Large intestine (tissue), 12 donors: ENCODE measurements at places on chromosomes 1 and 21.

DNA sequence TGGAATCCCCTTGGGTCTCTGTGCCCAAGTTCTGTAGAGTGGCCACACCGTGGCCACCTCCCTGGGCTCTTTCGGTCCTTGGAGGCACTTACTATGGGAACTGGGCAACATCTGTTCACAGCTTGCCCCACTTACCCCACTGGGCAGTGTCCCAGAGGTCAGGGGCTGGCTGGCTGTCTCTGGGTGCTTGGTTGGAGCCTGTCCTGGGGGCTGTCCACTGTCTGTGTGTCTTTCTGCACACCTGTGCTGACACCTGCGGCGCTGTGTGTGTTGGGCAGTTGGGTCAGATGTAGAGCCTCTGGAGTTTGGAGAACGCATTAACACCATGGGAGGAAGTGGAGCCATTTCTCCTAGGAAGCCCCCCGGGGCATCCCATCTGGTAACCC, 1.3 kb upstream of the TMEM54 start:
- DNase-seq = no peak

GRCh38 chr1:65265651-65266351, 43.5 kb upstream of the DNAJC6 start:
- DNase-seq = peak; percentile 11

DNA sequence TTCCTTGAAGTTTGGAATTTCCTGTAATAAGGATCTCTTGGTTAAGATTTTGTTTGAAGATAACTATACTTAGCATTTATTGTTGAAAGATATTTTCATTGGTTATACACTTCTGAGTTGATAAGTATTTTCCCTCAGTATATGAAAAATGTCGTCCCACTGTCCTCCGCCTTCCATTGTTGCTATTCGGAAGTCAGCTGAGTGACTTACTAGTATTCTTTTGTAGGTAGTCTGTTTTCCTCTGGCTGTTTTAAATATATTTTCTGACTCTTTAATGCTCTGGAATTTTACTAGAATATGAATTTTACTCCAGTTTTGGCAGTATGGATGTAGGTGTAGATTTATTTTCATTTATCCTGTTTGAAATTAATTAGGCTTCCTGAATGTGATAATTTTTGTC, 498.7 kb upstream of the NFIA start:
- no peak for DNase-seq

GRCh38 chr21:45558044-45558721, 15.9 kb upstream of the SLC19A1 start:
- no peak for DNase-seq

- no peak for DNase-seq
These were observed 56.9 kb downstream of the STUM start for GRCh38 chr1:226605318-226605950.

DNA sequence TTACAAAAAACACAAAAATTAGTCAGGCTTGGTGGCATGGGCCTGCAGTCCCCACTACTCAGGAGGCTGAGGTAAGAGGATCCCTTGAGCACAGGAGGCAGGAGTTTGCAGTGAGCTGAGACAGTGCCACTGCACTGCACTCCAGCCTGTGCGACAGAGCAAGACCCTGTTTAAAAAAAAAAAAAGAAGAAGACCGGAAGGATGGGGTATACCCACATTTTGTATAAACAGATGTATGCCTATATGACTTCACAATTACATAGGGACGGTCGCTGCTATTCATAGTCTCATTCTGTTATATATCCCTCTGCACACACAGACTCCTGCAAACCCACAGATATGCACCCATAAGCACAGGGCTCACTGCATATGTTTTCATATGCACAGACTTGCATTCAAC, 12.7 kb downstream of the LCK start:
- DNase-seq = no peak

DNA sequence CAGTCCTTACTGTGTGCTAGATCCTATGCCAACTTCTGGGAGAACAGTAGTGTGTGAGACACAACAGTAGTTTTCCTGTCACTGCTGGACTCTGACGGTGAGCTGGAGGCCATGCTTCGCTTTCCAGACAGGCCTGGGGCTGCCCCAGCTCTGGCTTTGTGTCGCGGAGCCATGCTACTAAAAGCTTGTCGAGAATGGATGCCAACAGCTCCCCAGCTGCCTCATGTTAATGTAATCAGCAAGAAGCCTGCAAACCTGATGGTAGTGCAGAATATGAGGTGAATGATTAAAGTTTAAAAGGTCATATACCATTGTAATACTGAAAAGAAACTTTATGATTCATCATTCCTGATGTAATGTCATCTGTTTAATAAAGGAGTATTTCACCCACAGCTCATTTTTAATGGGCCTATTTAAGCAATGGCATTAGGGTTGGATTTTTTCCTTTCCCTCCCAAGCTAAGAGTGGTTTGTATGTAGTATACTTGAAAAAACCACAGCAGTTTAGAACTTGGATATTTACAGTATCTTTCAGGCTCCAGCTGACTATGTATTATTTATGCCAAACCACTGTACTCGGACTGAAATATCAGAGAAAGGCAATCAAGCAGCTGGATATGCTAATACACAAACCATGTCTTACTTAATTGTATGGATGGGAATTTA, 343.0 kb downstream of the NUF2 start:
- DNase-seq = no peak

- DNase-seq = no peak
These were observed 3.1 kb downstream of the GNG4 start for GRCh38 chr1:235646463-235646862.

- no peak for DNase-seq
These were observed 1.6 kb upstream of the TMEM63A start for GRCh38 chr1:225883616-225884265.

DNA sequence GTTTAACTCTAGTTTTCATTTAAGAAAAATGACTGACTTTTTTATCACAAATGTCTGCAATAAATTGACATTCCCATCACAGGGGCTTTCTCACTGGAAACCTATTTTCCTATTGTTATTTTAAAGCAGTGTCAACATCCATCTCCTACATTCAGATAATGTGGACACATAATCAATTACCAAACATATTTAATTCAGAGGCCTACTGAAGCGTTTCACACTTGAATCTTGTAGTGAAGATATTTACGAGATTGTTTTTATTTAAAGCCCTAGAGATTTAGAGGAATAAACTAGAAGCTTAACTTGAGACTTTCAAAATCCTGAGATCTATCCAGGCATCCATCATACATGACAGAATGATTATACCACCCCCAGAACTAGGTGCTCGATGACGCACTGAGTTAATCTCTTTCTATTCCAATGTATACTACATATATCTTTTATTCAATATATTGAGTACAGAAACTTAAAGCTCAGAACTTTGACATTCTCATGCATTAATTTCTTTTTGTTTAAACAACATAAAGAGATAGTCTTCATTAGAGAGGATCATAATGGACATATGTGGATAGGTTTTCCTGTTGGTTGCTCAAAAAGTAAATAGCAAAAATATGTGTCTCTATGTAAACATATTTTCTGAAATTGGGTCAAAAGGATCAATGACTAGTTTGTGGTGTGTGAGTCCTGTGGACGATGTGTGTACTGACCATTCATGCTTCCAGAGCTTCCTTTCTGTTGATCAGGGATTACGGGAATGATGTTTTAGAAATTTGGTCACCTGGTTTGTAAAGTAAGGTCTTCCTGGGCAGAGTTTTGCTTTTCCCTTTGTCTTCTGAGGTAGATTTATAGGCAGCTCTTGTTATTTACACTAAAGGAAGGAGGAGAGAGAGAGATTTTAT, 171.5 kb upstream of the HMCN1 start:
- DNase-seq = no peak

DNA sequence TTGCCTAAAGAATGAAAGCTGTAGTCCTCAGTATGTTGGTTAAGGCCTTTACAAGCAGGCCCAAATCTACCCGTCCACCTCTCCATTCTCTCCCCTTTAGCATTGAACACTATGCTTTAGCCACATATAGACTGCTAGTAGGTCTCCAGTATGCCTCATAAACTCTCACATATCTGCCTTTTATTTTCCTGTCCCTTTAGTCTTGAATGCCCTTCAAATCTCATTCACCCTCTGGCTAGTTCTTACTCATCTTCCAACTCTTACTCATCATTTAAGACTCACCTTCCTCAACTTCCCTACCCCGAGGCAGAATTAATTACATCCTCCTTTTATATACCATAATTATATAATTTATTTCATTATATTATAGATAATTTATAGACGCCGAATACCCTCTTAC, 78.7 kb upstream of the TSPAN2 start:
- DNase-seq = no peak

GRCh38 chr1:247400685-247401084, 15.3 kb upstream of the NLRP3 start:
- no peak for DNase-seq

DNA sequence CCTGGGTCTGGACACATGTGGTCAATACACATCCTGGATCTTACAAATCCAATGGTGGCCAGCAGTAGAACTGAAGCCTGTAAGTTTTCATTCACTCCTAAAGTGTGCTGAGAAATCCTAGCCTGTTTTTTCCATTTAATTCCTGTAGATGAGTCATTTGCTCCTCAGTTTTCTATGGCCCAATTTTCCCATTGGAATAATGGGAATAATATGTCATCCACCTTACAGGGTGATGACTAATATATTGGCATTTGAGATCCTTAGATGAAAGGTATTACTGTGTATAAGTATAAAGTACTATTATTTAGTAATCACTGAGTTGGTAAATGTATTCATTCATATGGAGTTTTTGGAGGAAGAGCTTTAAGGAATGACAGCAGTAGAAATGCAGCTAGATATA, 89.7 kb upstream of the ADAR start:
- no peak for DNase-seq

GRCh38 chr1:86926883-86927282, 12.4 kb downstream of the HS2ST1 start:
- peak; percentile 32 for DNase-seq

- DNase-seq = peak; percentile 78
These were observed 973 bp downstream of the C1orf74 start for GRCh38 chr1:209783386-209783785.

- no peak for DNase-seq
These were observed 868.2 kb upstream of the CXADR start for GRCh38 chr21:16644685-16645084.

DNA sequence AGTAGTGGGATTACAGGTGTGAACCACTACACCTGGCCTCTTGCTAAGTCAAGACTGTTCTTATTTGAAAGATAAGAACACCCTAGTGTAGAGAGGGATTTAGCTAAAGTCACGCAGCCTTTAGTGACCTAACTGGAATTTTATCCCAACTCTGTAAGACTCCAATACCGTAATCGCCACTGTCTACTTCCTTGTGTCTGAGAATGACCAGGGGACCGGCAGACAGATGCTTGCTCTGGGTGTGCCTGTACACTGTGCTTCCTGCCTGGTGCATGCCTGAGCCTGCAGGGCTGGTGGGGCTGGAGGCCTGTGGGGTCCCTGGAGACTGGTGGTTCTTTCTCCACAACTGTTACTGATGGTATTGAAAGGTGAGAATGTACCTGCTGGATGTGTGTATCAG, 15.3 kb downstream of the MFSD2A start:
- no peak for DNase-seq

DNA sequence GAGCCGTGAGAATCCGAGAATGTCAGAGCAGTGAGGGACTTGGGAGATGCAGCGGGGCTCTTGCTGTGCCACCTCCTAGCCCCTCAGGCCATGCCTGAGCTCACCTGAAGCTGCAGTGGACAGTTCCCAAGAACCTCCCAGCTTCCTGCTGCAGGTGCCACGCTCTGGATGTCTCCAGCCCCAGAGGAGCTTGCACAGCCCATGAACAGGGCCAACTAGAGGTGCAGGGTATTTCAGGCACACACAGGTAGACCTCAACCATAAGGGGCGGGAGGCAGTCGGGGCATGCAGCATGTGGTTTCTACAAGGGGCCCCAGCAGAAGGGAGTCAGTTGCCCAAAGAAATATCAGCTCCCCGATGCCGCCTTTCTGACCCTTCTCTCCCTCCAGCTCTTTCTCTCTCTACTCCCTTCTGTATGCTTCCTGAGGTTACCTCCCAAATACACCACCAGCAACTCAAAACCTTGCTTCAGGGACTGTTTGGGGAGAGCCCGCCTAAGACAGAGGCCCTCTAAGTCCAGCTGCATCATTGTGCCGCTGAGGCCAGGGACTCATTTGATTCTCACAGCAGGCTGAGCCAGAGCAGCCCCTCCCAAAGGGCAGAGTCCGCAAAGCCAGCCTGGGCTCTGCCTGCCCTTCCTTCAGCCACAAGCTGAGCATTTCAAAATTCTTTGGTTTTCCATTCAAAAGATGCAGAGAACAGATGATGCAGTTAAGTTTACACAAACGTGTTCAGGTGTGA, 209.8 kb downstream of the MATN1 start:
- DNase-seq = no peak

DNA sequence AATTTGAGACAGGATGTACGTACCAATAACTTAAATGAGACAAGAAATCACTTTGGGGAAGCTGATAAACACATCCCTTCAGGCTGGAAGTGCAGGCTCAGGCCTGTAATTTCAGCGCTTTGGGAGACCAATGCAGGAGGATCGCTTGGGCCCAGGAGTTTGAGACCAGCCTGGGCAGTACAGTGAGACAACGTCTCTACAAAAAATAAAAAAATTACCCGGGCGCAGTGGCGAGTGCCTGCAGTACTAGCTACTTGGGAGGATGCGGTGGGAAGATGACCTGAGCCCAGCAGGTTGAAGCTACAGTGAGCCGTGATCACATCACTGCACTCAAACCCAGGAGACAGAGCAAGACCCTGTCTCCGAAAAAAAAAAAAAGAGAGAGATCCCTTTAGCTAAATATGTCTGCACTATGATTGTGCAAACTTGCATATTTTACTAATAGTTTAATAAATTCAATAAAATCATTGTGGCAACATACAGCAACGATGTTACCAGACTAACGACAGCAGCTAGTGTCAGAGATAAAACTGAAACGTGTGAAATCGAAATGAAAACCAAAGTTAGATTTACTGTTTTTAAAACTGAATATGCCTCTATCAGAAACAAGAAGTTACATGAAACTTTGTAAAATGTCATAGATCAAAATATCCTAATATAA, 54.7 kb downstream of the CD2 start:
- DNase-seq = no peak

- DNase-seq = peak; percentile 73
These were observed 35.2 kb downstream of the DNASE2B start for GRCh38 chr1:84433258-84434080.

GRCh38 chr1:151831605-151832004, at the start of gene RORC:
RORC (minus strand) TSS chr1:151831802; CDS start chr1:151831764, 38 bp downstream.
- DNase-seq = peak; percentile 70

GRCh38 chr1:229204921-229205777, 65.8 kb upstream of the RAB4A start:
- no peak for DNase-seq
